Activated naive CD4-positive, alpha-beta T cell treated with anti-CD3 and anti-CD28 coated beads, Interleukin-2, amount 50 U/mL, for 72 hours (primary cell): ENCODE measurements at places on chromosomes 3 and 15. TPM values are rescaled to one million over a fixed set of nuclear protein-coding genes. Genes with fewer than 3 reads are reported as not detected.

USP19 gene
- 46.7 TPM for total RNA-seq

TLR9 gene
- total RNA-seq: 0.86 TPM

LTF gene
- total RNA-seq: not detected

LZTFL1 gene
- total RNA-seq: 4.0 TPM

CHRM5 gene
- not detected for total RNA-seq
